T-cell (primary cell): ENCODE measurements at places on chromosomes 5 and 9.

GRCh38 chr5:55570570-55570969 is 35.8 kb upstream of the PLPP1 start:
- DNase-seq, result no peak

- DNase-seq, result no peak
Observed at GRCh38 chr5:136155761-136156160, 23.1 kb downstream of the SMAD5 start.

- DNase-seq, result no peak
Observed at GRCh38 chr9:109726119-109726518, 53.9 kb upstream of the PALM2AKAP2 start.

- DNase-seq, result no peak
Observed at GRCh38 chr9:21801683-21802417, 586 bp upstream of the MTAP start.

- DNase-seq, result no peak
Observed at GRCh38 chr9:4514252-4515128, 24.2 kb downstream of the SLC1A1 start.

- DNase-seq, result no peak
Observed at GRCh38 chr5:18281947-18282581, 647.8 kb downstream of the TAF11L14 start.
